ENCODE measurements at places on chromosomes 5 and 9.
A peak's percentile ranks its signal among the peaks of the same experiment; 100 is the strongest.

GRCh38 chr5:57298985-57299491, 125.2 kb downstream of the GPBP1 start:
- peak; percentile 67 for DNase-seq

DNA sequence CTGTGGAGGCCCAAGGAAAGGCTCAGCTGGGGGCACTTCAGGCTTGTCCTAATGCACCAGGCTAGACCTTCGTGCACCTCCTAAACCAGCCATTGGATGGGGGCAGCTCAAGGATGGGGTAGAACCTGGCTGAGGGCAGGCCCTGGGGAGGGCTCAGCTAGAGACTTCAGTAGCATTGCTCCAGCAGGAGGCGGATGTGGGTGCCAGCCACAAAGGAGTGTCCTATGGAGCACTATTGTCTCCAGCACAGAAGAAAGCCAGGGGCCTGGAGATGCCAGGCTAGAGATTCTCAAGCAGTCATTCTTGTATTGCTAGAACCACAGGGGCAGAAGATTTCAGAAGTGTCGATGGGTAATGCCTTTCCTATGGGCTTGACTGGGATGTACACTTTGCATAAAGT, 131.8 kb downstream of the SYK start:
- DNase-seq = no peak

DNA sequence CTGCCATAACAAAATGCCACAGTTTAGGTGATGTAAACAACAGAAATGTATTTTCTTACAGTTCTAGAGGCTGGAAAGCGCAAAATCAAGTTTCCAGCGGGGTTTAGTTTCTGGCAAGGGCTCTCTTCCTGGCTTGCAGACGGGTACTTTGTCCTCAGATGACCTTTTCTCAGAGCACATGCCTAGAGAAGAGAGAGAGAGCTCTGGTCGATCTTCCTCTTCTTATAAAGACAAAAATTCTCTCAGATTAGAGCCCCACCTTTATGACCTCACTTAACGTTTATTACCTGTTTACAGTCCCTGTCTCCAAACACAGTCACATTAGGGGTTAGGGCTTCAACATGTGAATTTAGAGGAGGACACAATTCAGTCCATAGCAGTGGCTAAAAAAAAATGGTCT, 119.7 kb downstream of the CETN3 start:
- DNase-seq = no peak

DNA sequence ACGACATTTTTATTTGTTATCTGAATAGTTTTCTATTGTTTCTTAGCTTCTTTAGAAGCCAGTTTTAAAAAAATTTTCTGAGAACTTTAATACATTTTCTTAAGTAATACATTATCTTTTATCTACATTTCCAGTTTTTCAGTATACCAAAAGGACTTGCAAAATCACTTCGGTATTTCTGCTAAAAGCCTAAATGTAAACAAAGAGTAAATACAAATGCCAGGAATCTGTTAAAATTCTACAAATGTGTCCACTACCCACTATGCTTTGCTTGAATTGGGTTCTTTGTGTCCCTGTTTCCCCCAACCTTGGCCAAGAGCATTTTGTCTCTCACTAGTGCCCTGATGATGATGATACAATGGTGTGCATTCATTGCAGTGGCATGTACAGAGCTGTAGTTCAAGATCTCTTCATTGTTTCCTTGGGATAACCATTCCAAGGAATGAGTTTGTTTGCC, 611.2 kb downstream of the NR2F1-AS1 start:
- DNase-seq = no peak

GRCh38 chr5:64518793-64519192, 13.0 kb downstream of the RGS7BP start:
- DNase-seq = no peak

GRCh38 chr9:32728181-32728580, 55.2 kb upstream of the TMEM215 start:
- DNase-seq = no peak

- peak; percentile 93 for DNase-seq
These were observed 57.4 kb downstream of the NRG2 start for GRCh38 chr5:139985733-139986132.

DNA sequence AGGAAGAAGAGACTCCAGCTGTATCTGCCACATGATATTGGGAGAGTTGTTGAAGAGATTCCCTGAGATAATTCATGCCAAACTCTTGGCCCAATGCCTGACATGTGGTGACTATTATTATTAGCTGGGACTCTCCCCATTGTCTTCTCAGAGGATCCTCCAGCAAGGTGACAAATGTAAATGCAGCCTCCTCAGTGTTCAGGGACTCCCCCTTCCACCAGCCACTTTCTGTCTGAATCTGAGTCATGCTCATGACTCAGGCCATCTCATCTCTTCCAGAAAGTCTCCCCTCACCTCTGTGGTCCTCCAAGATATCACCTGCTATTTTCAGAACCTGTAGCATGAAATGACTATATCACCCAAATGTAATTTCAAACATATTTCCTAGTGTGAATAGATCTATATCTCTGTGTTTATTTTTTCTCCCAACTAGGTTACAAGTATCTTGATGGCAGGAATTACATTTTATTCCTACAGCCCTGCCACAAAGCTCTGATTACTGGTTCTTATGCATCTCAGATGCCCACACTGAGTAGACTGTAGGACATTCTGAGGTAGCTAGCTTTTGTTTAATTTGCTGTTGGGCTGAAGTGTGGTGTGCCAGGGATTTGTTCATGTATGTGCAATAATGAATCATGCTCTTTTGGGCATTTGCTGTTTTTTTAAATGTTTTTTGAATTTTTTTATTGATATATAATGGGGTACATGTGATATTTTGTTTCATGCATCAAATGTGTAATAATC, 126.6 kb upstream of the IL12B start:
- DNase-seq = peak; percentile 52

- DNase-seq = no peak
These were observed 993.9 kb upstream of the ACO1 start for GRCh38 chr9:31390403-31391025.

- DNase-seq = no peak
These were observed 208.4 kb downstream of the PDZD2 start for GRCh38 chr5:31847354-31847753.

DNA sequence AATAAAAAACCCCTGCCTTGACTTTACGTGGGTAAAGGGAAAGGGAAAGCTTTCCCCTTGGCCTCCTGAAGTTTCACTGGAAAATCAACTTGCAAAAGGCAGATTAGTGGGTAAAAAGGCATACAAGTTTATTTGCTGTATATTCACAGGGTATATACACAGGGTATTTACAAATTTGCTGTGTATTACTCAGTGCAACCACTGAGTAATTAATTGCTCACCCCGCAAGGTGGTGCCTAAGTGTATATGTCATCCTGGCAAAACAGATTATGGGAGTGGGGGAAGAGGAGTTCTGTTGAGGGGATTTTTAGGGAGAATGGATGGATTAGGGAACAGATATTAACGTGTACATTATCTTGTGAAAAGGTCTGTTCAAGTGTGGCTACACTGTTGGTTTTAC, 7.1 kb upstream of the RARS1 start:
- DNase-seq = no peak

GRCh38 chr9:16871336-16872151, 1.1 kb upstream of the BNC2 start:
- DNase-seq = peak; percentile 73

GRCh38 chr9:130351343-130351742, 85.8 kb downstream of the HMCN2 start:
- DNase-seq = no peak

- no peak for DNase-seq
These were observed 1509.0 kb downstream of the MAT2B start for GRCh38 chr5:165014439-165014838.

- DNase-seq = no peak
These were observed 21.8 kb downstream of the PPIC start for GRCh38 chr5:123014689-123015088.

DNA sequence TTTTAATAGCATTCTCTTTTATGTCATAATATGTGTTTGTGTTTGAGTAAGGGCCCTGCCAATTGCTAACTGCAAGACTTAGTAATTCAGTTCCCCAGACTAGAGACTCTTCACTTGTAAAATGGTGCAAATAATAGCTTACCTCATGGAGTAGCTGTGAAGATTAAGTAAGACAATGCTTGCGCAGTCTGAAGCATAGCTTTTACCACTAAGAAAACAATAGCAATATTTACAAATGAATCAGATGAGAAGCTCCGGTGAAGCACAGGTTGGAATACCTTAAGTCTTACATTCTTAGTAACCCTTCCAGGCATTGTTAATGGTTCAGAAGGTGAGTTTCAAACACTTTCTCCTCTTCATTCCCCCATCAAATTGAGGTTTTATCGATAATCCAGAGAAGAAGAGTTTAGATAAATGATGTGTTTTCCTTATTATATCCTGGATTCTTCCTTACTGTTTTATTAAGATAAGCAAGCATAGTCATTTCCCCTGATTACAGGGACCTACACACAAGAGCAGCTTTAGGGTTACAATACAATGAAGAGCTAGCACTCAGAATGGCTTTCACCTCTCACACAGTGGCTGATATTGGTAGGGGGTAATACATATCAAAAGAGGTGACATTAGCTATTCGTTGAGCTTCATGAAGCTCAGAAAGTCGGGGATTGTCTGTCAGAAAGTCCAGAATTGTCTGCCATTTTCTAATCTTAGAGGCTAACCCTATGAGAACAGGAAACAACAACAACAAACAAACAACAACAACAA, 96.4 kb upstream of the EDIL3 start:
- no peak for DNase-seq

- DNase-seq = no peak
These were observed 100.2 kb downstream of the PIK3R1 start for GRCh38 chr5:68315679-68316271.

GRCh38 chr9:96495341-96495740, 45.4 kb downstream of the HABP4 start:
- no peak for DNase-seq

DNA sequence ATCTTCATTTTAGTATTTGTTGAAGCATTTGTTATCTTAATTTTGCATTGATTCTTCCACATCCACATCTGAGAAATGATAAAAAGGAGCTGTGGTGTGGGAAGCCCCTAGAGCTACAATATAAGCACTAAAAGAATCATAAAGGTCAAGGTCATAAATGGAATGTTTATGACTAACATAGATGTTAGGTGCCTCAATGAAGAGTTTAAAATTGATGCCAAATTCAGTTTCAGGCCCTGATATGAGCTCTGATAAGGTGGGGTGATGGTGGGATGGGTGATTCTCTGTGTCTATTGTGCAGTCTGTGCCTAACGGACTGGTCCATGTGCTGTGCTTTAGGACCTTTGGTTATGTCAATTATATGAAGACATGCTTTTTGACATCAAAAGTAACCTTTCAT, 61.2 kb upstream of the CAMK4 start:
- DNase-seq = no peak

DNA sequence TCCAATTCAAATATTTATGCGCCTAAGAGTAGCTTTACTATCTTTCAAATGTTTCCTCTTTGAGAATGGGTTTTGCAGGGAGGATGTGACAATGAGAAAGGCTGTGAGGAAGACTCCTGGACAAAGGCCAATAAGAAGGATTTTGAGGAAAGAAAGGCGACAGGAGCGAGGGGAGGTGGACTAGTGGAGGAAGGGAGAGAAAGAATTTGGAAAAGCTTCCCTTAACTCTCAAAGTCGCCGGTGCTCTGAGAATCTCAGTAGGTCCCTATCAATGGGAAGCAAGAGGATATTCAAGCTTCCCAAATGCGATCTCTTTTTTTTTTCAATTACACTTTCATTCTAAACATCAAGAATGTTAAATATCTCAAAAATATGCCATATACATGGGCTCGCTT, 2.8 kb upstream of the CDC20B start:
- no peak for DNase-seq

GRCh38 chr5:163436515-163436914, 880 bp upstream of the CCNG1 start:
- DNase-seq = no peak

All from islet precursor cell (in vitro differentiated cells).